ENCODE measurements at places on chromosomes 2 and 18.

DNA sequence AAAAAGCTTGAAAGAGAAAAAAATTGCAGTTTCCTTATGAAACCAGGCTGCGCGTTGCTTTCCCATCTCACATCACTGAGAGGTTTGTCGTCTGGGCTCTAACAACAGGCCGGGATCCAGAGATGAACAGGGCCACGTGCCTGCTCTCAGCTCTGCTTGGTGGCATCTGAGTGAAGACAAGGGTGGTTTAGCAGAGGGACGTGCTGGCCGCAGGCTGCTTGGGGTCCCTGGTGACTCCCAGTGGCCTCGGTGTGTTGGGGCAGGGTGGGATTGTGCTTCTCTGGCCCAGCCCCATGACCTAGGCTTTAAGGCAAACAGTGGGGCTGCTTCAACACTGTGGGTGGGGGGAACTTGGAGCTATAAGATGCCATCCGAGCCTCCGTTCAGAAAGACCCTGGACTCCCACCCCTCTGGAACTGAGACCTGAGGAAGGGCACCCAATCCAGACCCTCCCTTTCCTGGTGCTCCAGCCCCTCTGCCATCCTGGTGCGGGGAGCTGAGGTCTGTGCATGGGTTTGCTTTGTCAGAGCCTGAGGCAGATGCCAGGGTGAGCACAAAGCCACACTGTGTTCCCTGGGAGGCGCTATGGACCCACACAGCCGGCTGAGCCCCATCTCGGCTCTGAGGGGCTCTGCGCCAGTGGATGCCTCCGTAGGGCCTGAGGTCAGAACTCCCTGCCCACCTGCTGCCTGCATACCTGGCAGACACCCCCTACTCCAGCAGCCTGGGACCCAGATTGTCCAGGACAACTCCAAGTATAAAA lies 18.4 kb upstream of the HPCAL1 start:
- no peak for DNase-seq

DNA sequence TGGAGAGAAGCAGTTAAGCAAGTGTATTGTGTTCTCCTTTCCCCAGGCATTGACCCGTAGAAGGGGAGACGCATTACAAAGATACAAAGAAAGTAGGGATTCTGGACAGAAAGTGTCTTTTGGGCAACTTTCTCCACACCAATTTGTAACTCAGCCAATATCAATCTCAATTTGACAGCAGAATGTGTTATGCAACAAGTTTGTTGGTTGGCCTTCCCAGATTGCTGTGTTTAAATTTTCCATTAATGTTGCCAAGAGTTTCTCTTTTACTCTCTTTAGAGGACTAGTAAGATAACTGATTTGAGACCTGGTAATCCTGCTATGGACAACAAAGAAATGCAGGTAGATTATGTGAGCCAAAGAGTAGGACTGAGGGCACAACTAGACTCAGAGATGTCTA lies 279.6 kb downstream of the ZNF804A start:
- no peak for DNase-seq

GRCh38 chr2:96164459-96165184 lies 19.4 kb upstream of the DUSP2 start:
- no peak for DNase-seq

DNA sequence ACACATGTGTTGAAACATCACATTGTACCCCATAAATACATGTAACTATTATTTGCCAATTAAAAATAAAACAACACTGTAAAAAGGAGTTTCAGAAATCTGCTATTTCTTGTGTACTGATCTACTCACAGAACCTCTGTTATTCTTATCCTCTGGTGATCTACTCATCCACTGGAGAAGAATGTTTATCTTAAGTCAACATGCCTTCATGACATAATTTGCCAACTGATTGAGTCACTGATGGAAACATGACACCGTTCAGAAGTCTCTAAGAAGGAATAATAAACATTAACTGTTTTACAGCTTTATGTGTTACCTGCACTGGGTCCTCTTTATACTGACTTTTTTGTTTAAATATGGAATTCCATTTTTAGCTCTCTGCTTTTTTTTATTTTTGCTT lies 555.2 kb downstream of the DCDC2C start:
- DNase-seq, result no peak

GRCh38 chr2:136798766-136799165 lies 33.4 kb downstream of the THSD7B start:
- no peak for DNase-seq

DNA sequence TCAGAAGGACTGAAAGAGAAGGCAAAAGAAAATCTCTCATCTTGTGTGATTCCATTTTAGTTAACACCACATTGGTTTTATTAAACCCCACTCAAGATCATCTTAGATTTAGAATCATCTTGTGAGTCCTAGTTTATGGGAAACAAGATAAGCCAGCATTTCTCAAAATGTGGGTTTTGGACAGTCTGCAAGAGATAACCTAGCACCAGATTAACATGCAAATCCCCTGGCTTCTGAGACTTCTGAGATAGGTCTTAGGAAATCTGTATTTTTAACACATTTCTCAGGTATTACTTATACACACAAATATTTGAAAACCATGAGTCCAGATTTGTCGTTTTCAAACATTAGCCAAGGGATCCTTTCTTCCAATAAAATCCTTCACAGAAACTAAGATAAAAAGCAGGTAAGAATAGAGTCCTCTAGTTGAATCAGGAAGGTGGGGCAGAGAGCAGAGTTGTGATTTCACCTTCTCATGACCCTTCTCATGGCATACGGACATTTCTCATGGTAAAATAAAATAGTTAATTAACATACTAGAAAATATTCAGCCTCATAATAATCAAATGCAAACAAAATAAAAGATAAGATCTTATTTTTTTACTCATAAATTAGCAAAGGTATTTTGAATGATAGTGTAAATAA lies 287.2 kb upstream of the FN1 start:
- DNase-seq, result no peak

- no peak for DNase-seq
These were observed 72.0 kb upstream of the FN1 start for GRCh38 chr2:215507836-215508235.

- no peak for DNase-seq
These were observed 328.7 kb downstream of the NR4A2 start for GRCh38 chr2:156003780-156004179.

- no peak for DNase-seq
These were observed 63.3 kb upstream of the AGAP1 start for GRCh38 chr2:235430366-235431083.

- no peak for DNase-seq
These were observed 1.6 kb downstream of the MAP4K4 start for GRCh38 chr2:101698844-101699754.

- no peak for DNase-seq
These were observed 394.8 kb downstream of the LRRTM4 start for GRCh38 chr2:77127345-77127744.

DNA sequence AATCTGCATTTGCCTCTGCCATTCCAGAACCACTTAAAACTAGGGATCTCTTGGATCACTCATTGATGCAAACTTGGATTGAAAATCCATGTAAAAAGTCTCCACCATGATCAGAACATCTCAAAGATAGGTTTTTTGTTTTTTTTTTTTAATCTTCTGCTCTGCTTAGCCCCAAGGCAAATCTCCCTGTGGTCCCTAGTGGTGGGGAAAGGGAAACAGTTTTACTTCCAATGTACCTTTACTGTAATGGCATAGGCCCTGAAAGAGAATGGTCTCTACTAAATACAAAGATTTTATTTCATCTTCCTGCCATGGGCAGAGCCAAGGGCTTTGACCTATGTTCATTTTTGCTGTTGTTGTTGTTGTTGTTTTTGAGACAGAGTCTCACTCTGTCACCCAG lies 78.4 kb downstream of the KANSL1L start:
- no peak for DNase-seq

DNA sequence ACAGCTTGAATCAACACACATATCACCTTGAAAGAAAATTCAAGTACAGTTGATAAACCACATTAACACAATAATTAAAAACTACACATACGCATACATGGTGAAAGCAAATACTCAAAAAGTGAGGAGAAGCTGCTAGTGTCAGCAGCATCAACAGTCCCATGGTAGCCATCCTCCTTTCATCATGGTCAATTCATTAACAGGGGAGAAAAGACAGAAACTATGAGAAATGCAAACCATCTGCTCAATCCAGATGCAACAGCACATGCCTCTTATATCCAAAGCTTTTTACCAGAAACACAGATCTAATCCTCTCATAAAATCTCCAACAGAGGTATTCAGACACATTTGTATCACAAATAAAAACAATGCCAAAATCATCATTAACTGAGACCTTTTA lies 81.9 kb upstream of the CHRNA1 start:
- no peak for DNase-seq

DNA sequence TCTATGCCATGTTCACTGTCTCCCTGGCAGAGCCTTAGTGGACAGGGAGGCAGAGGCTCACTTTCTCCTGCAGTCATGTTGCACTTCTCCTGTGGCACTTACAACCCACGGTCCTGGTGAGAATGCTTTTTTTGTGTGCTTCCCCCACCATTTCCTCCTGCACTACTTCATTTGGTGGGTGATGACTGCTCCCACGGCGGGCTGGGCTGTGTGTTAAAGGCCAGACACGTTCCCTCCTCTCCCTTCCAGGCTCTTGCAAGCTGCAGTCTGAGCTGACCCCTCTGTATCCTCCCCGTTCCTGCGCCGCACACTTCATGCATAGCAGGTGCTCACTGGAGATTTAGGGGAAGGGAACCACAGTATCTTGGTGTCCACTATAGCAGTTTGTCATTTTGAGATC lies 170.5 kb downstream of the CELF4 start:
- DNase-seq, result no peak

GRCh38 chr2:42949125-42949524 lies 156.7 kb upstream of the HAAO start:
- no peak for DNase-seq

- no peak for DNase-seq
These were observed 82.5 kb downstream of the TMEM247 start for GRCh38 chr2:46561731-46562450.

DNA sequence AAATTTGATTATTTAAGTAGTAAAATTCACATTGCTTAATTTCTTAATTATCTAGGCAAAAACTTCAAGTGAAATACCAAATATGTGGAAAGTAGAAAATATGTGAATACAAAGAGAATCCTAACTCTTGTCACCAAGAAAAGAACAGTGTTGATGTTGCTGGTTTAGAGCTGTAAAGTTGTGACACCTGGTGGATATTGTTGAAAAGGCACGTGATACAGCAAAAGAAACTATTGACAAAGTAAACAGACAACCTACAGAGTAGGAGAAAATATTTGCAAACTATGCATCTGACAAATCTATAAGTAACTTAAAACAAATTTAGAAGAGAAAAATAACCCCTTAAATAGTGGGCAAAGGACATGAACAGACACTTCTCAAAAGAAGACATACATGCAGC lies 25.6 kb upstream of the ZC3H15 start:
- DNase-seq, result no peak

DNA sequence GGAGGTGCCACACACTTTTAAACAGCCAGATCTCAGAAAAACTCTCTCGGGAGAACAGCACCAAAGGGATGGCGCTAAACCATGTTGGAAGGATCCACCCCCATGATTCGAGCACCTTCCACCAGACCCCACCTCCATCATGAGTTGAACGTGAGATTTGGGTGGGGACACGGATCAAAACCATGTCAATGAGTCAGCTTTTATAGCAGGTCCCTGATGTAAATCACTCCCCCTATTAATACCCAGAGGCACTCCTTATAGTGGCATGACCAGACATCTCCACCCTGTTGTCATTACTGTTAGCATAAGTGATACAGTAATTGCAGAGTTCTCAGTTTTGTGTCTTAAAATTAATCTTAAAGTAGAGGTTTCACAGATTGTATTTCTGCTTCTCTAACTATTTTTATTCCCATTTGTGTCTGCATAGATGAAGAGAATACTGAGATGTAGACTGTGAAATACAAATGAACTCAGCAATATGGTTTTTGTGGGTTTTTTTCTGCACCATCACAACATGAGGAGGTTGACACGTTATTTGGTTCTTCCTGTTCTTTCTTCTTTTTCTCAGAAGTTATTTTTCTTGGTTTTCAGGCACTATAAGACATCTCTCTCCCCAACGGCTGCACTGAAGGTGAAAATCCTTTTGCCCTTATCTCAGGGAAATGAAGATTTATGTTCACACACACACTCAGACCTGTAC lies 218.2 kb downstream of the ARL4C start:
- no peak for DNase-seq

DNA sequence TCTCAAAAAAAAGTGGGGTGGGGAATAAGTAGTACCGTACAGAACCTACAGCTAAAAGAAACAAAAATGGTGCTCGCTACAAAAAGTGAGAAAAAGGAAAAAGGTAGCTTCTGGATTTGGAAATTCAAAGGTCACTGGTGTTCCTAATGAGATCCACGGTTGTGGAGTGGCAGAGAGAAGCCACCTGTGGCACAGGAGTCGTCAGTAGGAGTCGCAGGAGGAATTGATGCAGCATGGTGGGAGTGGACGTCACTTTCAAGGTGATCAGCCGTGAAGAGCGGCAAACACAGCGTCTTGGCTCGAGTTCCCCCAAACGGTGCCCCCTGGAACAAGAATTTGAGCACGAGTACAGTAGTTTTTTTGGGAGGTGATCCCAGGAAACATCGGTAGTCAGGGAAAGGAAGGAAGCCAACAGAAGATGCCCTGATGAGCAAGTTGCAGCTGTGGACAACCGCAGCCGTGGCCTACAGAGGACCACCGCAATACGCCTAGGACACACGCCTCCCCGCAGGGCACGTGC lies 1.4 kb upstream of the TTL start:
- DNase-seq, result peak; percentile 26

GRCh38 chr2:10978090-10978670 lies 66.4 kb downstream of the KCNF1 start:
- no peak for DNase-seq

- peak; percentile 80 for DNase-seq
These were observed 779 bp upstream of the LYPD6 start for GRCh38 chr2:149329489-149330126.

DNA sequence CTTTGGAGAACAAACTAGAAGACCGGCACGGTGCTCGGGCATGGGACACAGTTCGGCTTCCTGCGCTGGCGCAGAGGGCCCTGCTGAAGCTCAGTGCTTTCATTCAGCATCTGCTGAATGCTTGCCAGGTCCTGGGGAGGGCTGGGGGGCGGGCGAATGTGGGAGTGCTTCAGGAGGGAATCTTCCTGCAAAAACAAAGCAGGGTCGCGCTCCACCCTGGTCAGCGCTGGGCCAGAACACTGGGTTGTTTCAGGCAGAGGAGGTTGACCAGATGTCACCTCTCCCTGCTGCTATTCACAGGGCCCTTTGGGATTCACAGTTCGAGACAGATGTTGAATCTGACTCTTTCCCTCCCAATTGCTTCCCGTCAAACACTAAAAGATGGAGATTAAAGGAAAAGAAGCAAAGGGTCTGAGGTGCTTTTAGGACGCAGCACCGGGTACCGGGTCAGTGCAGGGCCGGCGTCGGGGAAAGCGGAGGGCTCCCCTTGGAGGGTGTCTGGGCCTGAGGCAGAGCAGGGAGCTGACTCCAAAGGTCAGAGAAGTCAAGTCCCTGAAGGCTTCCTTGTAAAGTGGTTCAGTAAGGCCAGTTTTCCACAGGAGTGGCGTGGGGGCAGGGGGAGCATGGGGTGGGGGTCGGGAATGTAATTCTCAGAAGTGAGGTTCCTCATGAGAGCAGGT lies 82.1 kb upstream of the PXDN start:
- DNase-seq, result no peak

DNA sequence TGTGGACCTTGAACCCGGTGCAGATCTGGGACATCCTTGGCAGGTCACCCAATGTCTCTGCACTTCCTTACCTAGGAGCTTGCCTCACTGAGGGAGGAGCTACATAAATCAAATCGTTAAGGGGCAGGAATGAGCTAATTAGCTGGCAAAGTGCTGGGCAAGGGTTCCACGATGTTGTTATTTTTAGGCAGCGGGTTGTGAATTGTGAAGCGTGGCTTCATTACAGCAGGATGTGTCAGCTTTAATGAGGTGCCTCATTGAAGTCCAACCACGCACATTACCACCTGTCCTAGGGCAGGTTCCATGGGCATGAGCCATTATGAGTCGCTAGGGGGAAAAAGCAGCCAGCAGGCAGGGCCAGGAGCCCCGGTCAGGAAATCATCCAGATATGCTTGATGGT lies 127.0 kb upstream of the AGAP1 start:
- DNase-seq, result no peak

All from 8988T (cell line).